Ovary (tissue), 10 donors: ENCODE measurements at places on chromosomes 4 and X. TPM values are rescaled to one million over a fixed set of nuclear protein-coding genes. Genes with fewer than 3 reads are reported as not detected.

- peak; percentile 33 for DNase-seq
These were observed 70.3 kb downstream of the ACOX3 start for GRCh38 chr4:8370106-8370787.

- no peak for DNase-seq
These were observed 217.0 kb downstream of the RAB28 start for GRCh38 chr4:13267091-13267490.

DNA sequence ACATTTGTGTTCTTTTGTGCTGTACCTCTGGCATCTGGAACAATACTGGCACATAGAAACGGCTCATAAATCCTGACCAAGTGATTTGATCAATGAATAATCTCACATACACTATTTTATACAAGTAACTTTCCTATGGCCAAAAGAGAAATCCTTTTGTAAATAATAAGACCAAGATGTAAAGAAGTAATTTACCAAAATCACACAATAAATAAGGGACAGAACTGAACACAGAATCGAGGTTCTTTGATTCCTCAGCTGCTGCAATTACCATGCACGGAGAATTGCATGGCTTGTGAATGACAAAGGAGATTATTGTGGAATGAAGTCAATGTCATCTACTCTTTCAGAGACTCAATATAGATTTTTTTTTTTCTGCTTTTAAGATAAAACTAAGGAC lies 576.8 kb upstream of the SMIM31 start:
- DNase-seq, result no peak

Gene OPN1MW
- not detected for total RNA-seq

GRCh38 chr4:82519072-82519471 lies 42.7 kb downstream of the TMEM150C start:
- no peak for DNase-seq

DNA sequence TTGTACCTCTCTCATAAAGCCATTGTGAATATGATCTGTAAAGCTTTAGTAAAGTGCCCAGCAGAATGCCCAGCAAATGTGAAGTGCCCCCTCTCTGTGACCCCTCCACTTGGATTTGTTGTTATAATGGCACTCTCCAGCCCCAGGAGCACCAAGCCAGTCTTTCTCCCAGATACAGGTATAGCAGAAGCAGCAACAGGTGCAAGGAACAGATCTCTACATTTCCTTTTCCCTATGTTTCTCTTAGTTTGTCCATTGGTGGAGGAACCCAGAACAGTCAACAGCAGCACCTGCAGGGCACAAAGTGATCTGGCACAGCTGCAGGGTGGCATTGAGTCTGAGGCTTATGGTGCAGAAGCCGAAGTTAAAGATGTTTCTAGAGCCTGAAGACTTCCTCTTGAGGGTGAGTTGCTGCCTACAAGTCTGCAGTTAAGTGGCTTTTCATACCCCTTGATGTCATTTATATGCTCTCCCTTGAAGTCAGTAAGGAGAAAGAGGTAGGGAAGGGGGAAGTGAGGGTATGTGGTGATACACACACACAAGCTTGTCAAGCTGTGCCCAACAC lies 16.1 kb upstream of the CXCL3 start:
- DNase-seq, result no peak

DNA sequence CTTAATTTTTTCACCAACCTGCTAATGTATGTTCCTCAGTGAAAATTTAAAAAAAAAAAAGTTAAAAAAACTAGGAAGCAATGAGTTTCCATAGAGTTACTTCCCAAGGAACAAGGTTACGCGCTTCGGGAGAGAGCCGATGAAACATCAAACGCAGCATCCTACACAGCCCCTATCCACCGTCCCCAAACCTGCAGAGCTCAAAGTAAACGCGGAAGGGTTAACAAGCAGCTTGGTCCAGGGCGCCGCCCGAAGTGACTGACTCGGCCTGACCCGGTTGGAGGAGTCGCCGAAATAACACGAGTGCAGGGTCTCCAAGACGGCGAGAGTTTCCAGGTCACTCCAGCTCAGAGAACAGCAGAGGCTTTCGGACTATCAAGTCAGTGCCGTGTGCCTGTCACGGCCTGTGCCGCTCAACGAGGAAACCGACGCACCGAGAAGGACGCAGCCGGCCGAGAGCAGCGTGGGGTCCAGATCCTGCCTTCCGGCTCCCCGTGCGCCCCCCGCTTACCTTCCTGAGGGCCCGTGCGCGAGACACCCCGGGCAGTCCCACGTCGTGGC lies 512 bp downstream of the NOP14 start:
- DNase-seq, result no peak

DNA sequence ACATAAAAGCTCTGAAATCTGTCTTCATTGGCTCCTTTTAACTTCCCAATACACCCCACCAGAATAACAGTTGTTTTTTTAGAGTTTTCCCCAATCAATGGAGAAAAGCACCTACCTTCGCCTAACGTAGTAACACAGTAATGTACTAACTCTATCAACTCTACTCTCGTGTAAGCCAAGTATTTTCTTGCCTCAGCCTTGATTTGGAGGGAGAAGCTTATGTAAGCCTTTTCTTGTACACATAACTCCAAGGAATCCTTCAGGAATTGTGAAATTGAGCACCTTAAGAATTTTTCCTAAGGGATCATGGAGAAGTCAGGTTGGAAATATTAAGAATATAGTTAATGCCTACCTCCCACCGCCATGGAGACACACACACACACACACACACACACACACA lies 181.2 kb downstream of the RAPGEF2 start:
- no peak for DNase-seq

Gene MAOA
- 74.0 TPM for total RNA-seq

DNA sequence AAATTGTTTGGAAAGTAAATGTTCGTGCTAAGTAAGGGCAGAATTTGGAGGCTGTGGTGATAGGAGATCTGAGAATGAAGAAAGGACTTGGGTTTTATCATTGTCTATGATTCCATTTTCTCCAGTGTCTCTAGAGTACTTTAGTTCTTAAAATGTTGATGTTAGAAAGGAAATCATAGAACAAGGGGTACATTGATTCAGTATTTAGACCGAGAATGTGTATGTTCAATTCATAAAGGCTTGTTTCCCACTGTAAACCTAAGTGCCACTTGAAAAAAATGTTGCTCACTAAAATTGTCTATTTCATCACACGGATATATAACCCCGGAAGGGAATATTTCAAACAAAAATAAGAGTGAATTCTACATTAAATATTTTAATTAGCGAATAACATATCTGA lies 159.3 kb upstream of the ETNPPL start:
- DNase-seq, result no peak

Gene FRG2
- not detected for total RNA-seq

DNA sequence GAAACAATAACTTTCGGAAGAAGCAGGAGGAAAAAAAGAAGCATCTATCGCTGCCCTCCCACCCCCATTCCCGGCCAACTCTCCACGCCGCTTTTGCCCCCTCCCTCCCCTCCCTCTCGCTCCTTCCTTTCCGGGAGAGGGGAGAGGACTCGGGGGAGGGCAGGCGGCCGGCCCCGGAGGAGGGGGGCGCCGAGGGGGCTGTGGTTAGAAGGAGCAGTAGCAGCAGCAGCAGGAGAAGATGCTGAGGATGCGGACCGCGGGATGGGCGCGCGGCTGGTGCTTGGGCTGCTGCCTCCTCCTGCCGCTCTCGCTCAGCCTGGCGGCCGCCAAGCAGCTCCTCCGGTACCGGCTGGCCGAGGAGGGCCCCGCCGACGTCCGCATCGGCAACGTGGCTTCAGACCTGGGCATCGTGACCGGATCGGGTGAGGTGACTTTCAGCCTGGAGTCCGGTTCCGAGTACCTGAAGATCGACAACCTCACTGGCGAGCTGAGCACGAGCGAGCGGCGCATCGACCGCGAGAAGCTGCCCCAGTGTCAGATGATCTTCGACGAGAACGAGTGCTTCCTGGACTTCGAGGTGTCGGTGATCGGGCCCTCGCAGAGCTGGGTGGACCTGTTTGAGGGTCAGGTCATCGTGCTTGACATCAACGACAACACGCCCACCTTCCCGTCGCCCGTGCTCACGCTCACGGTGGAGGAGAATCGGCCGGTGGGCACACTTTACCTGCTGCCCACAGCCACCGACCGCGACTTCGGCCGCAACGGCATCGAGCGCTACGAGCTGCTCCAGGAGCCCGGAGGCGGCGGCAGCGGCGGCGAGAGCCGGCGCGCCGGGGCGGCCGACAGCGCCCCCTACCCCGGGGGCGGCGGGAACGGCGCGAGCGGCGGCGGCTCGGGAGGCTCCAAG lies 1.3 kb downstream of the PCDH7 start:
- peak; percentile 47 for DNase-seq

Gene TMEM154
- total RNA-seq, result 1.1 TPM

Gene FGF16
- total RNA-seq, result not detected

- DNase-seq, result no peak
These were observed 90.7 kb upstream of the PCDH18 start for GRCh38 chr4:137623013-137623412.

Gene DMRTC1
- not detected for total RNA-seq

Gene CYTL1
- 1.4 TPM for total RNA-seq

Gene PCSK1N
- 10.6 TPM for total RNA-seq

- no peak for DNase-seq
These were observed 27.8 kb downstream of the PDLIM5 start for GRCh38 chr4:94479358-94480141.

- DNase-seq, result peak; percentile 90
These were observed at the start of gene DGKQ for GRCh38 chr4:973431-974397. Gene DGKQ, minus strand, starts transcription at chr4:973569. Its CDS starts 87 bp downstream, at chr4:973482.
